Panc1 (cell line): ENCODE measurements at places on chromosomes 2 and 18.

DNA sequence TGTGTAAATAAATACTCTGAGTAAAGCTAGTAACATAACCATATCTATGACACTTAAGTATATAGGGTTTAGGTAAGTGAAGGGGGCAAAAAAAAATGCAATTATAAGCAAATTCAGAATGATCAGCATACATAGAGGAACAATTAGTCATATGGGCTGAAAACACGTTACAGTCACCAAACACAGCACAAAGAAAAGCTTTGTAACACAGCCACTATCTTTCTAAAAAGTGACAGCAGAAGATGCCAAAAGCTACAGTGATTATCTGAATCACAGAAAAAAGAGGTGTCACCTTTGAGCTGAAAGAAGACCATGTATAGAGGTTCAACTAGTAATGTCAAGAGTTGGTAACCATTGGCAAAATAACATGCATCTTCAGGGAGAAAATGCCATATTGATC lies 115.5 kb downstream of the ERBB4 start:
- DNase-seq, result no peak

DNA sequence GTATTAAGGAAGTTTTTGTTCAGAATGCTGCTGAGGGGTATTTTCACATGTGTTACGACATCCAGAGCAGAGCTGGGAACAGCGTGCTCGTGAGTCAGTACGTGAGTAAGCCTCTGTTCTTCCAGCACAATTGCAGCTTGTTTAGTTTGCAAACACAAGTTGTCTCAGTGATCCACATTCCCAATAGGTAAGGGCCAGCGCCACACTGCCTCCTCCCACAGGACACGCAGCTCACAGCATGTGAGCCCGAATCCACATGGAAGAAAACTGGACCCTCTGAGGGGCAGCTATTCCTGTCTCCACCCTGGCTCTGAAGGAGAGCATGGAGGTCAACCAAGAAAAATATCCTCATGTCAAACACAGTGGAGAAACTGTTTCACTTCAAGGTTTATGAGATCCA lies 173.9 kb upstream of the PID1 start:
- peak; percentile 94 for DNase-seq

GRCh38 chr2:151823651-151824050 lies 4.6 kb downstream of the ARL5A start:
- DNase-seq, result no peak

DNA sequence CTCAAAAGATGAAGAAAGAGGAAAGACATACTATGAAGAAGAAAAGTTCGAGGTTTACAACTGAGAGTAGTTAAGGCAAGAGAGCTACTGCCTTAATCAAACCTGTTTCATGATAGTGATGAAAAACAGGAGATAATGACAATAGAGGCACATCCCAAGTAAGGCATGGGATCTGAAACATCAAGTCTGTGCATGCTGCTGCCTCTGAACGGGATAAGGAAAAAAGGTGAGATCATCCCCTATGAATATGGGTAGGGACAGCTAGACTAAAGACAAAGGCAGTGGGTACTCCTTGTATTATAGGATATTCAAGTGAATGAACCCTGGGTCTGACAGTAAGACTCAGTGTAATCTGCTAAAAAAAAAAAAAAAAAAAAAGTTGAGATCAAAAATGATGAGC lies 3.0 kb downstream of the EXOC6B start:
- no peak for DNase-seq

GRCh38 chr2:189076572-189076971 lies 102.4 kb downstream of the COL3A1 start:
- no peak for DNase-seq

DNA sequence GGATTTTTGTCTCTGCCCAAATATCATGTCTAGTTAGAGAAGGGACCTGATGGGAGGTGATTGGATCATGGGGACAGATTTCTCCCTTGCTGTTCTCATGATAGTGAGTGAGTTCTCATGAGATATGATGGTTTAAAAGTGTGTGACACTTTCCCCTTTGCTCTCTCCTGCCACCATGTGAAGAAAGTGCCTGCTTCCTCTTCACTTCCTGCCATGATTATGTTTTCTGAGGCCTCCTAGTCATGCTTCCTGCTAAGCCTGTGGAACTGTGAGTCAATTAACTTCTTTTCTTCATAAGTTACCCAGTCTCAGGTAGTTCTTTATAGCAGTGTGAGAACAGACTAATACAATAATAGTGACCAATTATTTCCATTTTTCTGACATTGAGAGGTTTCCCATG lies 167.3 kb upstream of the CYRIA start:
- DNase-seq, result no peak

- DNase-seq, result no peak
Observed at GRCh38 chr2:11532416-11533055, 1.3 kb upstream of the GREB1 start.

GRCh38 chr2:239716536-239717318 lies 308.4 kb downstream of the NDUFA10 start:
- no peak for DNase-seq

DNA sequence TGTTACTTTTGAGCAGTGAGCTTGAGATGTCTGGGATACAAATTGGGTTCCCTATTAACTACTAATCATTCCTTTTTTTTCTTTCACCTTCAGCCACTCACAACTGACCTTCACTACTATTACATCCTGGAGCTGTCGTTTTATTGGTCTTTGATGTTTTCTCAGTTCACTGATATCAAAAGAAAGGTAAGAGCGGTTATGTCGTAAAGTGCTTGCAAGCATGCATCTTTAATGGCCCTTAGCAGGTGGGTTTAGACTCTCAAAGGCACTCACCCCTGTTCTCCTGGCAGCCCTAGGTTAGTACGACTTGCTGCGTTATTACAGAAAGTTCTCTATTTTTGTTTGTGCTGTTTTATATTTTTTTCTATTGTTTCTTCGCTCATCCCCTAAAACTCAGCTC lies 107.6 kb upstream of the NOSTRIN start:
- no peak for DNase-seq

- no peak for DNase-seq
Observed at GRCh38 chr18:48303883-48304282, 105.3 kb downstream of the ZBTB7C start.

DNA sequence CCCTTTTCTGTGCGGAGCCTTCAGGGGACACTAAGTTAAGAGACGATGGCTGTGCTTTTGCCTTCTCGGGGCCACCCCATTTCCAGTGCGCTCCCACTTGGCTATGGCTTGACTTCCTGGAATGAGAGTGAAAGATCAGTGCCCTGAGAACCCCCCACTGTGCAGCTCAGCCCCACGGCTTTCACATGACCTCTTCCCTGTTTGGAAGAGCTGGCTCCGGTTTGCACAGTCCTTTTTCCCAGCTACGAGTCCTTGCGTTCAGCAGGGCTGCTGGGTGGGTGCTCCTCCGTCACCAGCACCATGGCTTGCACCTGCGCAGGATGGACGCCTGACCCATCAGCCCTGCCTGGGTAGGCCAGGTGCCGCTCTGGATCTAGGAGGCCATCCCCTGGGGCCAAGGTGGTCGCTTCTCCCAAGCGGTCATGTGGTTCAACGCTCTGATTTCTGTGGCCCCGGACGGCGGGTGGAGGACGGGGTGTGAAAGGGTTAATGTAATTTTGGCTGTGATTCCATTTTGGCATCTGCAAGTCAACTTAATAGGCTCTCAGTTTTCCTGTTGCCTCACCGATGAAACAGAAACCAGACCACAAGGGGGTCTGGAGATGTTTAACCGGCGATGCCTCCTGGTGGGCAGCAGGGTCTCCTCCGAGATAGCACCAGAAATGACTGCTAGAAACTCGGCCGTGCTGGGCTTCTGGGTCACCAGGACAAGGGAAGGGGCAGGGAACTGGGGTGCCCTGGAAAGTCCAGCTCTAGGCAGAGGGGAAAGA lies 113.1 kb upstream of the HAAO start:
- no peak for DNase-seq

GRCh38 chr2:11912980-11913379 lies 166.5 kb downstream of the LPIN1 start:
- no peak for DNase-seq

- no peak for DNase-seq
Observed at GRCh38 chr18:76380127-76380729, 114.8 kb downstream of the ZNF516 start.
